Bronchial epithelial cell (primary cell): ENCODE measurements at places on chromosomes 2 and 18.

- DNase-seq, result peak; percentile 40
Measured at GRCh38 chr2:27356056-27356381, 545 bp downstream of the GTF3C2 start.

DNA sequence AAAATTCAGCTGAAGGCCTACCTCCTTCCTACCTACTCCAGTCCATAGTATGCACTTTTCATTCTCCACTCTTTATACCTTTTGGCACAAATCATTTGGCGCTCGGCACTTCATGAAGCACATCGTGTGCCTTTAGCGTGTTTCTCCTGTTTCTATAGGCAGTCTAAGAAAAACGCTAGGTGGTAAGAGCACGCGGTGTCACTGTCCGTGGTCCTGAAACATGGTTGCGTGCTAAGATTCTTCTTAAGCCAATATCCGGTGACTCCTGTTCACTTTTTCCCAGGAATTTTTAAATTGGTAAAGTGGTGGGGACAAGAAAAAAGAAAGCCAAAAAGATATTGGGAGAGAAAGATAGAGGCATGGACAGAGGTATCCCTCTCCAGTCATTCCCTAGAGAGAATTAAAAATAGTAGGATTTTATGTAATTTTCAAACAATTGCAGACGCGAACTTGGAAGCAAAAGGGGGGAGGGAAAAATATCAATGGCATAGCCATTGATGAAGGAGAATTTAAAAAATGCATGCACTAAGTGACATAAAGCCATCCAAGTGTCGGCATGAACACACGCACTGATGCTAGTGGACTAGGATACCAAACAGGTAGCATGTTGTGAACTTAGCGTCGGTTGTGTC is 1.4 kb upstream of the CTNNA2 start:
- DNase-seq, result peak; percentile 41

DNA sequence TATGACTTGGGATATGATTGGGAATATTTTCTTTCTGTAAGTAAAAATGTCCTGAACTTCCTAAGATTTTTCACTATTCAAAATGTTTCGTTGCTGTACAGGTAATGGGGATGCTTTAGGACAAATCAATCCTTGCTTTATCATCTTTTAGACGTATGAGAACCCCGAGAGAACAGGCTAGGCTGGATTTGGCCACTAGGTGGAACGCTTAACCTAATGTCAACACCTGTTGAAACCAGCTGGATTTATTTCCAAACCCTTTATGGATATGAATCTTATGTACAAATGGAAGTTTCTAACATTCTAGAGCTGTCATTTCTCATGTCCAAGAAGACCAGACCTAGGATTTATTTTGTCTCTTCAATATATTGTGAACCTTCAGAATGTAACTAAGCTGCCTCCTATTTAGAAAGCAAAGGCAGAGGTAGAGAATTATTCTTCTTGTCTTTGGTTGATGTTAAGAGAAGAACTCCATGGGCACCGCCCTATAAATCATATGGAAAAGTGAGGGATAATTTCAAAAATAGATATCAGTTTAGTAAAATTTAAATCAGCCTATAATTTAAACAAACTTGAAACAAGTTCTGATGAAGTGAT is 96.7 kb downstream of the PMAIP1 start:
- peak; percentile 57 for DNase-seq

DNA sequence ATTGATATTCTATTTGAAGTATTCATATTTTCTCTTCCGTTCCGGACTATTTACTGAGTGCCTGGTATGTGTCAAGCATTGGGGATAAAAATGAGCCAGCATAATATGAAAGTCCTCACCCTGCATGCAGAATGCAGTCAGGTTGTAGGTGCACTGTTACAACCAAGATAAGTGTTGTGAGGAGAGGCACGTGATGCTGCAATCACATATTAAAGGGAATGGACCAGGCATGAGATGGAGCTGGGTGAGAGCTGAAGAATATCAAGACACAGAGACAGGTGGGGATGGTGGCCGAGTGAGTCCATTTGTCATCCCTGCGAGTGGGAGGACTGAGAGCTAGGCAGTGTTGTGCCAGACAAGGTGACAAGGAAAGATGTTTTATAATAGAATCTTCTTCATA is 52.3 kb downstream of the MFSD6 start:
- no peak for DNase-seq

DNA sequence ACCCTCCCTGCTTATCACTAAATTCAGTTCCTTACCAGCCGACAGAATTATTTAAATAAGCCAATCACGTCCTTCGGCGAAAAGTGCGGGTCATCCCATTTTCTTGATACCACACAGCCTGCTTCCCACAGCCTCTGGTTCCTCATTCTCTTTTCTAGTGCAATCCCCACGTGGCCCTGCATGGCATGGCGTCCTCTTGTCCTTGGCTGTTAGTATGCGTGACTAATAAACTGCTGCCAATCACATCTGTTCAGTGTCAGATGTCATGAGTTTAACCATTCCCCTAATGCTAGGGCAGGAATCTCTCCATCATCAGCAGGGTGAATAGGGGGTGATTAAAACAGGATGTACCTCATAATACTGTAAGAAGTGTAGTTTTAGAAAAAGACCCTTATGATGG is 62.8 kb upstream of the TSPYL6 start:
- DNase-seq, result no peak

GRCh38 chr2:119259296-119259860 is 35.7 kb downstream of the STEAP3 start:
- no peak for DNase-seq

- DNase-seq, result no peak
Measured at GRCh38 chr2:178811901-178812300, 4.7 kb upstream of the TTN start.

DNA sequence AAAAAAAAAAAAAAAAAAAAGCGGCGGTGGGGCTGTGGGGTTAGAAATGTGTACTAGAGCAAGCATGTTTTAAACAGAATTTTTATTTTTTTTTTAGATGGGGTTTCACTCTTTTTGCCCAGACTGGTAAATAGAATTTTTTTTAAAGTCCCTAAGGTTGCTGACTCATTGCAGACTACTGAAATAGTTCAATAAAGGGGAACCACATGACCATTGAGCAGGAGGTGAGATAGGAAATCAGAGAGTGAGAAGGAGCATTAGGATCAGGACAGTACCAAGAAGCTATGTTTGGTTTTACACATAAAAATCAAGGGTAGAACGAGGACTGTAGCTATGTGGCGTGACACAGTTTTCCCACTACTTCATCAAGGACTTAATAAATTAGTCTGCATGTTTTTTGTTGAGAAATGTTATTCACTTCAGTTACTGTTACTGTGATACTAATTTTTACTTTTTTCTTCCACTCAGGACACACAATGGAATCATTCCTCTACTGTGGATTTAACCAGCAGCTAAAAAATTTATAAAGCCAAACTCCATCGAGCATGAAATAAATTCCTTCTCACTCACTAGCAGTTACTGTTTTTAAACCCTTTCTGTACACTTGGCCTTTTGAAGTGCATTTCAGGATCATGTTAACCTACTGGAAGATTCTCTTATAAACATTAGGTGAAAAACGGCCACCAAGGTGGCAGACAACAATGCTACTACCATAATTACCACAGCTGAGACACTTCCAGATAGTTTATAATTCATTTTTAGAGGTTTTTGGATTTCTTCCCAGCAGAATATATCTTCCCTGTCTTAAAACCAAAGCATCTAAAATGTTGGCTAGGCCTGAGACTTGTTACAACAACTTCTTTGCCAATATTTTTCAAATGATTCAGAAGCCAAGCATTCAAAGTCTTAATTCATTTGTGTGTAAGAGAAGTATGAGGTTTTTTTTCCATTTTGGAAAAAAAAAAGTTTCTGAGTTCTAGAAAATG is 33.2 kb downstream of the LAMA1 start:
- peak; percentile 86 for DNase-seq

GRCh38 chr2:168457190-168457895 is 1.3 kb downstream of the CERS6 start:
- DNase-seq, result no peak

GRCh38 chr2:173922760-173923159 is 42.4 kb downstream of the SP3 start:
- DNase-seq, result no peak

- DNase-seq, result no peak
Measured at GRCh38 chr2:173483137-173483536, 128.5 kb downstream of the CDCA7 start.

DNA sequence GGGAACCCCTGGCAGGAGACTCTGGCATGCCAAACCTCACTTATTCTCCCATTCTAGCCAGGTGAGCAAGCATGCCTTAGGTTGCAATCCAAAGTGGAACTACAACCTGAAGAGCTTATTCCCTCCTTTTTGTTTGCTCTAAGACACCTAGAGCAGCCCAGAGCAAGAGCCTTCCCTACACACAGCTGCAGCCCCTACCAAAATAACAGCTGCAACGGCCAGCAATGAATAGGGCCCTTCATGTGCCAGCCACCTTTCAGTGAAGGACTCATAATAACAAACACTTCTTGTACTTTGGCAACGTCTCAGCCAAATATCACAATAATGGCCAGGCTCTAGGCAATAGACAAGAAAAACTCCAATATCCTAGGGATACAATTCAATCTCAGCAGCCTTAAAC is 178.7 kb downstream of the ALK start:
- no peak for DNase-seq

DNA sequence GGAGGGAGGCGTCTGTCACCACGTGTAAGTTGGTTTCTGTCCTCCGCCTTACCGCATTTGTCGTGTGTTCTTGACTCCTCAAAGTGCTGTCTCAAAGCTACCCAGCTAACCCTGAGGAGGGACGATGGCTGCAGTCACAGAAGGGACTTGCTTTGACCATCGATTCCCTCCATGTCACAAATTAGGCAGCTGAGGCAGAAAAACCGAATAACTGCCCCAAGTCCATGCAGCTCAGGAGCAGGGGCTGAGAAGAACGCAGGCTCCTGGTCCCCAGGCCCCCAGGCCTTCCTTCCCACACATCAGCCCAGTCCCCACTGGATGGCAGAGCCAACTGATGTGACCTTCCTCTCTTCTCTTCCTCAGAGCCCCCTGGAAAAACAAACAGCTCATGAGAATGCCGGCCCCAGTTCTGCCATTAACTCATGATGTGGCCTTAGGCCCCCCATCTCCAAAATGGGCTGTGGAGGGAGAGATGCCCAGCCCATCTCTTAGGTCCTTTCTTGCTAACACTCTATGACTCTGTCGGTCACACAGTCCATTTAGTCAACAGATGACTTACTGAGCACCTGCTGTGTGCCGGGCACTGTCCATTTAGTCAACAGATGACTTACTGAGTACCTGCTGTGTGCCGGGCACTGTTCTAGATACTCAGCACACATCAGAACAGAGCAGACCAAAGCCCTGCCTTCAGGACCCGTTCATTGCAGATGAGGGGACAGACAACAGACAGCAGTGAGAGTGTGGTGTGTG is 19.6 kb downstream of the MTERF4 start:
- no peak for DNase-seq

DNA sequence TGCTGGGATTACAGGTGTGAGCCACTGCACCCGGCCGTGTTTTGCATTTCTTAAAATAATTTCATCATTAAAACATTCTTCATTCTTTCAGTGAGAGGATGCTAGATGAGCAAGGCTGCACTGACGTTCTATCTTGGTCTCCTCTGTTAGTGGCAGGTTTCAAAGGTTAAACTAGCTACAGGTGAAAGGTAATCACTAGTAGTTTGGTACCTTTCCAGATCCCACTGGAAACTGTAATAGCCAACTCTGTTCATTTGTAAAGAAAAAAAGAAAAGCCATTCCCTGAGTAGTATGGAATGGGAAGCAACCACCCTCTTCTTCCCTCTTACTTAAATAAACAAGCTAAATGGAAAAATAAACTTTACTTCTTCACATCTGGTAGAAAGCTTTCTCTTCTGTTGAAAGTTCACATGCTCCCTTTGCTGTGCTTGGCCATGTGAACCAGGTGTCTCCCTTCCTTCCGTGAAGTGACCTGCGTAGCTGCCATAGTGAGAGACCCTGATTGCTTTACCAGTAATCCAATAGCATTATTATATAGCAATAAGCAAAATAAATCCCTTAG is 94.0 kb downstream of the GREB1L start:
- DNase-seq, result no peak

DNA sequence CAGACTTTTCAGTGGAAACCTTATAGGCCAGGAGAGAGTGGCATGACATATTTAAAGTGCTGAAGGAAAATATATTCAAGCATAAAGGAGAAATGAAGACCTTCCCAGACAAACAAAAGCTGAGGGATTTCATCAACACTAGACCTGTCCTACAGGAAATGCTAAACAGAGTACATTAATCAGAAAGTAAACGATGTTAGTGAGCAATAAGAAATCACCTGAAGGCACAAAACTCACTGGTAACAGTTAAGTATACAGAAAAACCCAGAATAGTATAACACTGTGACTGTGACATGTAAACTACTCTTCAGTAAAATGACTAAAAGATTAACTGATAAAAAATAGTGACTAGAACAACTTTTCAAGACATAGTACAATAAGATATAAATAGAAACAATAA is 87.4 kb downstream of the ATP8B1 start:
- peak; percentile 90 for DNase-seq

DNA sequence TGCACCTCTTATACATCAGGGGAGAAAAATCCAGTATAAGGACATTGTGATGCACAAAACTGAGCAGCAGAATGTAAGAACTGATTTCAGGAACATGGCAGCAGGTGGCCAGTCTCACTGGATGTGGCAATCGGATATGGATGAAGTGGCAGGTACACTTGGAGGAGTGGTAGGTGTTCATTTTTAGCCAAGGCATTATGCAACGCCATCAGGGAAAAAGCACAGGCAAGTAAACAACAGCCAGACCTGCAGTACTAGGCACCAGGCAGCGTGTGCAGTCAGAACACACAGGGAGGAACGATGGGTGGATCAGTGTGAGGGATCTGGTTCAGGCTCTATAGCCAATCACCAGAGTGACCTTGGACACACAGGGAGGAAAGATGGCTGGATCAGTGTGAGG is 77.4 kb upstream of the GCFC2 start:
- DNase-seq, result peak; percentile 39

DNA sequence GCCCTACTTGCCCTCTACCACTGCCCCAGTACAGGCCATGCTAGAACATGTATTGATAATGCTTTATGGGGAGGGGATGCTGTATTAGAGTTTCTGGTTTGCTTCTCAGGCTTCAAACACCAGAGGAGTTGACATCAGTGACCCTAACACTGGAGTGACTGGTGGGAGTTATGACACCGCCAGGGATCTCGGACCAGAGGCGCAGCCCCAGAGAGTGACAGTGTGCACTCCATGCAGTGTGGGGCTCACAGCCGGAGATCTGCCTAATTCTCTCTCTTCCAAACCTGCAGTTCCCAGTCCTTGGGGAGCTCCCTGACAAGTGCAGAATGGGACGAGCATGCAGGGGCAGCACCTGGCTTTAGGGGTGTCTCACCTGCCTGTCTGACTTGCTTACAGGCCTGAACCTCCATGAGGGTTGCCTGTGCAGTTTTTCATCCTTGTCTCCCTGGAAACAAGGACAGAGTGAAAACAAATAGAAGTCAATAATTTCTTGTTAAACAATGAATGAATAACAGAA is 244.9 kb upstream of the MYT1L start:
- DNase-seq, result no peak

GRCh38 chr18:2958819-2959298 is 54.1 kb downstream of the LPIN2 start:
- no peak for DNase-seq

GRCh38 chr2:46378616-46379015 is 81.4 kb downstream of the EPAS1 start:
- no peak for DNase-seq
